ENCODE measurements at places on chromosomes 16 and 17. TPM values are rescaled to one million over a fixed set of nuclear protein-coding genes. Genes with fewer than 3 reads are reported as not detected.
A peak's percentile ranks its signal among the peaks of the same experiment; 100 is the strongest.

DNA sequence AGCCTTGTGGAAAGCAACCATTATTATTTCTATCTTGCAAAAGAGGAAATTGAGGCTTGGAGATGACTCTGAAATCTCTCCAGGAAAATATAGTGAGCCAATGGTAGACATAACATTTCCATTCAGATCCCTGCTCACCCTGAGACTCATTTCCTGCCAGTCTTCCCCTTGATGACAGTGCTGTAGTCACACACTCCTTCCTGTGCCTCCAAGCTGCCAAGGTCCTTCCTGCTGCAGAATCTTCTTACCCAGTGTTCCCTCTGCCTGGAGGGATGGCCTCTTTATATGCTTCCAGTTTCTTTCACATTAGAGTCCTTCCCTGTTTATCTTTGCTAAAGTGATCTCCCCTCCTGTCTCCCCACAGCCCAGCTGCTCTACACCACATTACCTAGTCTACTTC, 648.1 kb downstream of the TOX3 start:
- DNase-seq, result no peak

- no peak for DNase-seq
Measured at GRCh38 chr17:80795090-80795580, 196.5 kb upstream of the CHMP6 start.

DNA sequence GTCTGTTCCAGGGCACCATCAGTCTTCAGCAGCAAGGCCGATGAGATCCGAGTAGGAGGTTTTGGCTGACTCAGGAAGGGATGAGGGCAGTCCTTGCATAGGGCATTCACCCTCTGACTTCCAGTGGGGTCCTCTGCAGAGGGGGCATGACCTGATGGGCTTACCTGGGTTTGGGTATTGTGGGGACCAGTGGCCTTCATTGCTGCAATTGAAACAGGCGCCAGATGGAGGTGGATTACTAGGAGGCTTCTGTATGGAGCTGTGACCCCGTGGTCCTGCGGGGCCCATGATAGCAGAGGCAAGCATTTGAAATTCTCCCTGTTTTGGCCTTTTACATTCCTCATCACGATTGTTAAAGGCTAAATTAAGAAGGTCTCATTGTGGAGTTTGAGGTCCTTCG, 2448.7 kb downstream of the TP53TG3F start:
- DNase-seq, result no peak

DNA sequence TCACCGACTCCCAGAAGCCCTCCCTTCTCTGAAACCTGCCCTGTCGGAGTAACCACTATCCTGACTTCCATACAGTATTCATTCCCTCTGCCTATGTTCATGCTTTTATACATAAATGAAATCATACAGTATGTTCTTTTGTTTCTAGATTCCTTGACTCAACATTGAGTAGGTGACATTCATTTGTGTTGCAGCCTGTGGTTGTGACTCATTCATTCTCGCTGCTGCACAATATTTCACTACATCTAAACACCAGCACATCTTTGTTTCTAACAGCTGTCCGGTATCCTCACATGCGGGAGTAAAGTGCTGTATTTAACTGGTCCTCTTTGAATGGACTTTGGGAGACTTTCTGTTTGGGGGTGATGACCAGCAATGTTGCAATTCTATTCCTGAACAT, 135.0 kb upstream of the FOXF1 start:
- DNase-seq, result no peak

DNA sequence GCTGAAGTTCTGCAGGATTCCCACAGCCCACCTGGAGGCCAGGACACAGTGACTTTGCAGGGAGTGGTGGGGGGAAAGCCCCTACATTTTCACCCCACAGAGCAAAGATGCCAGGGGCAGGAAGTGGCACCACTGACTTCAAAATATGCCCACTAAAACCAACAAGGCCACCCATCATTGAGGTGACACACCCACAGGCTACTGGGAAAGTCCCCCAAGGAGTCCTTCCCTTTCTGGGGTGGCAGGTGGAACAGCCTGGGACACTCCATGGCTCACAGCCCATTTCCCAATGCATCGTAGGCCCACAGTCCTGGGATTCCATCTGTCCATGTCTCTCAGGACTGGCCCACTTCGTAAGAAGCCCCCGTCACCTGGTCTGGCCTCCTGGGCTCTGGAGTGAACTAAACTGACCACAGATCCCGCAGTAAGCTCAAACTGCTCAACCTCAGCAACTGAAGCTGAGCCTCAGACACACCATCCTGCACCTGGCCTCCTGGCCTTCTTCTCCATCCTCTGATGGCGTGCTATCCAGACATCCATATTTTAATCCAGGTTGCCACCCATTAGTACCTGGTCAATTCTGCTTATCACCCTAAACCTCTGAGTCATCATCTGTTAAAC, 7.5 kb upstream of the CCL1 start:
- no peak for DNase-seq

- no peak for DNase-seq
Measured at GRCh38 chr17:9557161-9557755, 18.4 kb downstream of the STX8 start.

DNA sequence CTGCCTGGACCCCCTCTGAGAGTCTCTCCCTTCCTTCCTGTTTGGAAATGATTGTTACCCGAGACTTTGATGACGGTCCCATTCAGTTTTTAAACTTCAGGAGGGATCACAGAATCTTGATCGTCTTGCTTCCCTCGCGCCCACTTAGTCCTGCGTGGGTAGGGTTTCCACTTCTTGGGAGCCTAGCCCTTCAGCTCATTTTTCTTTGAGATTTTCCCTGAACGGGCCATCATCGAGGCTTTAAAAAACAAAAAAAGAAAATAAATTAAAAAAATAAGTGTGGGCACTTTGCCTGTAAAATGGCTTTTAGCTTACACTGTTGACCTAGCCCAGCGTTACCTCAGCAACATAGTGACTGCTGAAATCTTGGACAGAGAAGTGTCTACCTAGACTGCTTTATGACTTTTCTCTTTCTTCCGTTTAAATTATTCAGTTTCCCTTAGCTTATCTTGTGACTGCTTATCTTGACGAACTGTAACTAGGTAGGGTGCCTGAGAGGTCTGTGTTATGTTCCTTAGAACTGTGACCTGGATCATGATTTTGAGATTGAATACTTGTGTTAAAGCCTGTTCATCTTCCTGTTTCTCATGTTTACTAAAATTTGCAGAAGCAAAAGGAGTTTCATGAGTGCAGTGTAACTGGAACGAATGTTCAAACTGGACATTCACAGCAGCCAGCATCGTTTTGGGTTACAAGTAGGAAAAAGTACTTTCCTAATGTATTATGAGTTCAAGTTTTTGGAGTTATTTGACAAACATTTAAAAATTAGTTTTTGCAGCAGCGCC, 874 bp downstream of the WWP2 start:
- DNase-seq, result no peak

- no peak for DNase-seq
Measured at GRCh38 chr16:53045341-53046220, 7.1 kb downstream of the CHD9NB start.

GRCh38 chr17:45104029-45104428, 28.3 kb downstream of the PLCD3 start:
- DNase-seq, result no peak

GRCh38 chr16:678858-679813, 1.1 kb upstream of the STUB1 start:
- DNase-seq, result peak; percentile 60

DNA sequence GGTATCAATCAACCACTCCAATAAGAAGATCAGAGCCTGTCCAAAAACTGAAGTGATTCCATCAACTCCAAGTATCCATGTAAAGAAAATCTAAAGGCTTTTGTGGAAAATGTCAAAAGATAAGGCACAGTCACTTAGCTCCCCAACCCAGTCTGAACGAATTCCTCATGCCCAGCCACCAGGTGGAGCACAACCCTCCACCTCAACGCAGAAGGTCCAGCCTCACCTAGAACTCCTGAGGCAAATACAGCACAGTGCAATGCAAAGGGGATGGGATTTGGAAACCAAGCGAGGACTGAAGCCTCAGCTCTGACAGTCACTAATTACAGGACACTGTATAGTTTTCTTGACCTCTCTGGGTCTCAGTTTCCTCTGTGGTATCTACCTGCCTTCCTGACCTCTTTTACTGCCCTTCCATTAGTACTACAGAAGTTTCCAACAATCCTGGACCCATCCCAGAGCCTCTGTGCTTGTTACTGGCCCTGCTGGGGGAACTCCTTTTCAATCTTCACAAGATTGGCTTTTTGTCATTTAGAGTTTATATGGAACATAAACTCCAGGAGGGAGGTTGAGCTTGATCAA, 2.0 kb downstream of the NCBP3 start:
- DNase-seq, result peak; percentile 64

GRCh38 chr17:63039899-63040602, 74.0 kb downstream of the TANC2 start:
- no peak for DNase-seq

DNA sequence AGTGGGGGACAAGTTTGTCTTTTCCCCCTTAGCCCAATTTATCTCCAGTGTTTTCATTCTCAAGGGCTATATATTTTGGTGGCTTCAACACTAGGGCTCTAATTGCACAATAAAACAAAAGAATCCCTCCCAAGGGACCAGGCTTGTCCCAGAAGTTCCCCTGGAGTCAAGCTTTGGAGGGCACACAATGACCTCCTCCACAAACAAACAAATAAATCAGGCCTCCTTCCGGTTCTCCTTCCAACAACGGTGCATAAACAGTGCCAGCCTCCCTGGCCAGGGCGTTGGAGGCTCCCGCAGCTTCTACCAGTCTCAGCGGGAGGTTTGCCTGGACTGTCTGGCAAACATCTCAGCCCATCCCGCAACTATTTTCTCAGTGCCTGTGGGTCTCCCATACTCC, 188.0 kb upstream of the FOXF1 start:
- no peak for DNase-seq

- no peak for DNase-seq
Measured at GRCh38 chr16:52861614-52862022, 191.1 kb downstream of the CHD9NB start.

DNA sequence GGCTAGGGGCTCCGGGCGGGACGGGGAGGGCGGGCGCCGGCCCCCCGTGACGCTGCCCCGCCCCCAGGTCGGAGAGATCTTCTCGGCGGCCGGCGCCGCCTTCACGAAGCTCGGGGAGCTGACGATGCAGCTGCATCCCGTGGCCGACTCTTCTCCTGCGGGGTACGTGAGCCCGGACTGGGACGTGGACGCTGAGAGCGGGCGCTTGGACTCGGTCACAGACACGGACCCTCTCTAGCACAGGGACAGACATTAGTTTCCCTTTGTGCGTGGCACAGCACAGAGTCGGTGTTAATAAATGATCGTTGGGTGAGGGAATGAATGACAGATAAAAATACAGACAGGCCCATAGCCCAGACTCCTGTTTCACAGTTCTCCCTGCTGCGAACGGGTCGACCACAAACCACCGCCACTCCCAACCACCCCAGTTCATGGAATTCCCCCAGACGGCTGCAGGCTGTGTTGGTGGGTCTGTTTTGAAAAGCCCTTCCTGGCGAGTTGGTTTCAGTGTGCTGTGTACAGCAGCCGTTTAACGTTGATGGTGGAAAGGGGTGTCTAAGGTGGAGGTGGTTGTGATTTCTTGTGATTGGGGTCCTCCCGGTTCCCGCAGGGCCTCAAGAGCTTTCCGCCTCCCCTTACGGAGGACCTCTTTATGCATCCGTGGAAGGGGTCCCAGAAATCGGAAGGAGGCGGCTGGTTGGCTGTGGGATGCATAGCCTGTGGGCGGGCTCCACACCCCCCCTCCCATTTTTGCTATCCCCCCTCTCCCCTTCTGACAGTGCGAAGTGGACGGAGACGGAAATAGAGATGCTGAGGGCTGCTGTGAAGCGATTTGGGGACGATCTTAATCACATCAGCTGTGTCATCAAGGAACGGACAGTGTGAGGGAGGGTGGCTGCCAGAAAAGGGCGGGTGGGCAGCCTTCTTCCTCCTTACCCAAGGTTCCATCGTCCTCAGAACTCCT, 2.9 kb downstream of the RNASEK start:
- DNase-seq, result peak; percentile 82

GRCh38 chr17:36135465-36135864, 31.8 kb downstream of the CCL4 start:
- no peak for DNase-seq

MAP2K6 gene
- 6.9 TPM for total RNA-seq

NECAB2 gene
- not detected for total RNA-seq

QRICH2 gene
- total RNA-seq, result 1.4 TPM

FOXO3B gene
- total RNA-seq, result 1.8 TPM

EIF1 gene
- 933 TPM for total RNA-seq

TAX1BP3 gene
- total RNA-seq, result 25.0 TPM

AHSP gene
- not detected for total RNA-seq
